Left lung (tissue), 14 donors: ENCODE measurements at places on chromosomes 2 and 18.

- no peak for DNase-seq
Observed at GRCh38 chr18:60996326-60996725, 336.9 kb upstream of the CDH20 start.

GRCh38 chr2:142603759-142604158 lies 273.7 kb upstream of the KYNU start:
- DNase-seq: peak; percentile 18

- DNase-seq: no peak
Observed at GRCh38 chr2:196586511-196586991, 53.0 kb upstream of the CCDC150 start.

DNA sequence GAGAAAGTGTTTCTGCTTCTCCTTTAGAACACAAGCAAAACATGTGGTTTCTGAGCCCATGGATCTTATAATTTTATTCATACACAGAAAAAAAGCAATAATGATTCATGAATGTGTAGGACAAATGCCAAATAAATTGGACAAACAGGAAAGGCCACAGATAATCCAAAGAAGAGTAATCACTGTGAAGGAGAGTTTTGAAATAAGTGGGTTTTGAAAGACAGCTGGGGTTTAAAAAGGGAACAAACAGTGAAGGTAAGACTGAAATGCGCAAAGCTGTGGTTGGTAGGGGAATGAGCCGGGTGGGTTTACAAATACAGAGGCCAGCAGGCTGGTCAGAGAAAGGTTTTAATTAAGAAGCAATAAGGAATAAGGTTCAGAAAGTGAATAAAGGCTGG lies 50.0 kb upstream of the MBOAT2 start:
- DNase-seq: no peak

- no peak for DNase-seq
Observed at GRCh38 chr2:119113489-119113770, 45.1 kb downstream of the C1QL2 start.

DNA sequence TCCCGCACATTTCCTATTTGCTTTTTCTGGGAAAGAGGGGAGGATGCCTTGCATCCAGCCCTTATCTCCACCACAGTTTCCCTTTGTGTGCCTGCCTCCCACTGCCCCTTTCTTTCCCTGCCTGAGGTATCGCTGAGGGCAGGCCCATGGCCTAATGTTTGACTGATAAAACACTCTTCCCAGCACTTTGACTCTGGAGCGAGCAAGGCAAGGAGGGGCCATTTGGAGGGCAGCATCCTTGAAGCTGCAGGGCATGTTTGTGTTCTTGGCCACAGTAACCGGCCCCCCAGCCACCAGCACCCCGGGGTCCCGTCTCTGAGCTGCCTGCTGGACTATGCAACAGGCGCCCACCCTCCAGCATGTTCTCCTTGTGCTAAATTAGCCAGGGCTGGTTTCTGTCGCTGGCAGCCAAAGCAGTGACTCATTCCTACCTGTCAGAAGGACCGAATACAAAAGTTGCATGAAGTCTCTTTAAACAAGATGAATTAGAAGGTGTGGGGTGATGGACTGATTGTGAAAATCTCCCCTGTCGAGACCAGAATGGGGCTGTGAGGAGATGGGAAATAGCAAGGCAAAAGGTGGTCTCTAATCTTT lies 50.7 kb downstream of the BCL2L11 start:
- no peak for DNase-seq

- no peak for DNase-seq
Observed at GRCh38 chr2:127525691-127526131, 578 bp downstream of the IWS1 start.

- no peak for DNase-seq
Observed at GRCh38 chr2:121860758-121861227, 105.3 kb downstream of the TSN start.
